Activated naive CD4-positive, alpha-beta T cell treated with anti-CD3 and anti-CD28 coated beads, Interleukin-2, amount 50 U/mL, for 72 hours (primary cell): ENCODE measurements at places on chromosomes 2 and 18. TPM values are rescaled to one million over a fixed set of nuclear protein-coding genes. Genes with fewer than 3 reads are reported as not detected.

RNU2-63P gene
- total RNA-seq, result 43.6 TPM

MARS2 gene
- total RNA-seq, result 10.0 TPM

SPC25 gene
- 50.5 TPM for total RNA-seq

SERPINB3 gene
- not detected for total RNA-seq

DUSP19 gene
- 3.8 TPM for total RNA-seq

GGCX gene
- total RNA-seq, result 21.5 TPM

STAT4 gene
- 67.1 TPM for total RNA-seq

PLEKHH2 gene
- total RNA-seq, result 2.4 TPM

CTAGE1 gene
- total RNA-seq, result not detected

NT5DC4 gene
- total RNA-seq, result not detected

MERTK gene
- 1.1 TPM for total RNA-seq

OTOS gene
- not detected for total RNA-seq

MAL gene
- 62.8 TPM for total RNA-seq

COL6A3 gene
- total RNA-seq, result 13.6 TPM

SERPINB11 gene
- total RNA-seq, result not detected

LOXL3 gene
- total RNA-seq, result 1.5 TPM

KIF5C gene
- total RNA-seq, result 16.4 TPM

MALL gene
- total RNA-seq, result not detected

MATN3 gene
- total RNA-seq, result not detected

IGFBP2 gene
- 0.14 TPM for total RNA-seq

FN1 gene
- 0.16 TPM for total RNA-seq

CCDC141 gene
- 10.6 TPM for total RNA-seq

CPO gene
- not detected for total RNA-seq

NEB gene
- total RNA-seq, result 0.31 TPM

EVA1A gene
- 0.72 TPM for total RNA-seq

CD8B2 gene
- 0.76 TPM for total RNA-seq

MOGAT1 gene
- total RNA-seq, result not detected

CMPK2 gene
- 1.6 TPM for total RNA-seq

SLC4A5 gene
- 1.6 TPM for total RNA-seq

APLF gene
- total RNA-seq, result 2.6 TPM

NBAS gene
- 46.3 TPM for total RNA-seq

FAM228B gene
- 5.8 TPM for total RNA-seq

POMC gene
- 2.4 TPM for total RNA-seq

LTBP1 gene
- total RNA-seq, result 0.39 TPM

ABCG8 gene
- total RNA-seq, result not detected

RGPD3 gene
- 0.48 TPM for total RNA-seq

HOXD4 gene
- not detected for total RNA-seq

GRHL1 gene
- total RNA-seq, result 0.88 TPM

ANTXR1 gene
- total RNA-seq, result not detected

PJVK gene
- 4.5 TPM for total RNA-seq

TMEM247 gene
- total RNA-seq, result not detected

PLA2R1 gene
- not detected for total RNA-seq

RETREG2 gene
- 120 TPM for total RNA-seq

MC2R gene
- total RNA-seq, result not detected

SMCHD1 gene
- total RNA-seq, result 136 TPM

MROH2A gene
- not detected for total RNA-seq

GAL3ST2 gene
- total RNA-seq, result 1.1 TPM

SMIM21 gene
- not detected for total RNA-seq

DNAH6 gene
- total RNA-seq, result 0.20 TPM

ZNF892 gene
- total RNA-seq, result 3.6 TPM

CHRNA1 gene
- not detected for total RNA-seq

MOCOS gene
- total RNA-seq, result 0.36 TPM

C2orf80 gene
- not detected for total RNA-seq

SLC5A7 gene
- total RNA-seq, result not detected

CACNB4 gene
- 0.32 TPM for total RNA-seq

B3GNT7 gene
- 0.07 TPM for total RNA-seq

HRH4 gene
- not detected for total RNA-seq

DSG4 gene
- total RNA-seq, result not detected
